Esophagus (tissue), 2 donors: ENCODE measurements at places on chromosomes 7 and 10. TPM values are rescaled to one million over a fixed set of nuclear protein-coding genes. Genes with fewer than 3 reads are reported as not detected.

Gene EPDR1
- polyA plus RNA-seq = 1.0 TPM

Gene CUBN
- 0.22 TPM for polyA plus RNA-seq

Gene JCAD
- 2.7 TPM for polyA plus RNA-seq

Gene SH2D4B
- polyA plus RNA-seq = not detected
